CD4-positive, alpha-beta T cell treated with Interleukin-12 subunit alpha and Interleukin-12 subunit beta, for 1 hour (primary cell): ENCODE measurements at places on chromosomes 4 and X.

GRCh38 chrX:74104356-74105015, 199.5 kb upstream of the ZCCHC13 start:
- DNase-seq = no peak

DNA sequence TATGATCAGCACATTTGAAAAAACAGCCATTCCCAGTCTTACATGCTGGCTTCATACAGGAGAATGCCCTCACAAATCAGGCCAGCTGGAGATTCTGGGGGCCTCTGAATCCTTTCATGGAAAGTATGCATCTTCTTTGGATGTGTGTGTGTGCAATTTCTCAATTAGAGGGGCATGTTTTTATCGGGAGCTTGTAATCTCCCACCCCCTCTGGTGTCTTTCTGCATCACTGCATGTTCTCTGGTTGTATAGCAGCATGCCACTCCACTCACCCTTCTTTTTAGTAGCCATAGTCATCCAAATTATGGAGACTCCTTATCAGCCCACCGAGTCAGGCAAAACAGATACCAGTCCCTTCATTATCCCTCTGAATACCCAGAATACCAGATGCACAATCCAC, 282.2 kb upstream of the SLIT2 start:
- no peak for DNase-seq

DNA sequence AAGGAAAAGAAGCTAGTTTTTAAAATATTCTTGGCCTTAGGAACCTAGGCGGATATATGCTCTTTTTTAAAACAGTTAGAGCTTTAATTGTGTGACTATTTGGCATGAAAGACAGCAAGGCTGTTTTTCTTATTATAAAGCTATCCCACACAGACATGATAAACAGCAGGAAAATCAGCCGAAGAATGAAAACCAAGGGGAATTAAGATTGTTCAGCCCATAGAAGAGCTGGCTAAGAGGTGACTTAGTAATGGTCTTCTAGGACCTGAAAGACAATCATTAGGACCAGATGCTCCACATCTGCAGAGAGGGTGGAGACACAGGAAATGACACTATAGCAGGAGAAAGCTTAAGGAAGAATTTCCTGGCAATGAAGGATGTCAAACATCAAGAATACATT, 171.4 kb upstream of the NRK start:
- DNase-seq = no peak

DNA sequence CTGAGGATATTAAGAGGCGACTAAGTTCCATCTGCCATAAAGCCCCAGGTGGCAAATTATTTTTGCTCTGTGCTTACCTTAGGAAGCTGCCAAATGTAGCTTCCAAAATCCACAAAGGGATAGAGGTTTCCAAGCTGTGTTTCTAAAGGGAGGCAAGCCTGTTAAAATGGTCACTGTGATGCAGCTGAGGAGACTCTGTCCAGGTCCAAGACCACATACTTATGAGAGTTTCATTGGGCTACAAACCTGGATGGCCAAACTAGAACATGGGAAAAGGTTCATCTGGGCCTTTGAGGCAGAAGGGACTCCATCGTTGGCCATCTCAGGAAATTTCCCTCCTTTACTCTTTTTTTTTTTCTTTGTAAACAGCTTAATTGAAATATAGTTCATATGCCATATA, 306.9 kb upstream of the FGF13 start:
- no peak for DNase-seq

DNA sequence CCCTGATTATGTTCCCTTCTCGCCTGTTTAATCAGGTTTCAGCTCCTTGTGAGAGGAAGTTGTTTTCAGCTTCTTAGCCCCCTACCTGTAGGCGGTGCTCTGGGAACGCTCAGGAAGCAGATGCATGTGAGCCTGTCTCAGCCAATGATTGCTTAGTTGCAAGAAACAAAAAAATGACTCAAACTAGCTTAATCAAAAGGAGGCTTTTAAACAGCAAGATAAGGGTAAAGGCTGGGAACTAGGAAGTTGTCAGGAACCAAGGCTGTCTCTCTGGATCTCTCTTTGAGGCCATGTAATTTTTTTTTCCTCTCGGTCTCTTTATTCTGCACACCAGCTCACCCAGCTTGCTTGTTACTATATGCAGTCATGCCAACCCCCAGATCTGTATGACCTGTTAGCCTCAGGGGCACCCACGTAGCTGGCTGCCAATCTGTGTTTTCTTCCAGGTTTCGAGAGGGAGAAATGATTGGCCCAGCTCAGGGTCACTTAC, 109.1 kb downstream of the PTTG2 start:
- DNase-seq = peak; percentile 39

DNA sequence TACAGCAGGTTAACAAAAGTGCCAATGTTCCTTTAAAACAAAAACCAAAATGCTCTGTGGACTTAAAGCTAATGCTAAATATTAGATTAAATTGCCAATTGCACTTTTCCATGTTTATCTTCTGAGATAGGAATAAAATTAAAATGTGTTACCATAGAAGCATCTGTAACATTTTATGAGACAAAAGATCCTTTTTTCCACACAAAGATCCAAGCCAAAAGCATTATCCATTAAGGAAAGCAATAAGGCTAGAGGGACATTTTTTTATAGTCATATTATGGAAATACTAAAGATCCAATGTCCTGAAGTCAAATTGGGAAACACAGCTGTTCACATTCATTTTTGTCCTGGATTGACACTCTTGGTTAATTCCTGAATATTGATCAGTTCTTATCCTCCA, 73.6 kb downstream of the PALLD start:
- no peak for DNase-seq

- no peak for DNase-seq
Measured at GRCh38 chr4:109811707-109812106, 3.9 kb upstream of the GAR1 start.

- DNase-seq = no peak
Measured at GRCh38 chrX:5595570-5595969, 633.1 kb downstream of the NLGN4X start.

DNA sequence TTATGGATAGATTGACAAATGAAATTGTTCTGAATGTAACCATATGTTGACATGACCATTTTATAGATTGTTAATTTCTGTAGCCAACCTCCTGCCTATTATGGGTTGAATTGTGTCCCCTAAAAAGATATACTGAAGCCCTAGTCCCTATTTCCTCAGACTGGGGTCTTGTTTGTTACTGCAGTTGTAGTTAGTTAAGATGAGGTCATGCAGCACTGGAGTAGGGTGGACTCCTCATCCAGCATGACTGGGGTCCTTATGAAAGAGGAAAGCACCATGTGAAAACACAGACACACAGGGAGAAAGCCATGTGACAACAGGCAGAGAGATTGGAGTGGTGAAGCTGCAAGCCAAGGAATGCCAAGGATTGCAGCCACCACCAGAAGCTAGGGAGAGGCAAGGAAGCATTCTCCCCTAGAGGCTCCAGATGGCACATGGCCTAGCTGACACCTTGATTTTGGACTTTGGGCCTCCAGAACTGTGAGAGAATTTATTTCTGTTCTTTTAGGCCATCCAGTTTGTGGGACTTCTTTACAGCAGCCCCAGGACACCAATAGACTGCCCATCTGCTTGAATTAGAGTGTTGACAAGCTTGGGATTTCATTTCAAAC, 14.0 kb downstream of the MTM1 start:
- no peak for DNase-seq

DNA sequence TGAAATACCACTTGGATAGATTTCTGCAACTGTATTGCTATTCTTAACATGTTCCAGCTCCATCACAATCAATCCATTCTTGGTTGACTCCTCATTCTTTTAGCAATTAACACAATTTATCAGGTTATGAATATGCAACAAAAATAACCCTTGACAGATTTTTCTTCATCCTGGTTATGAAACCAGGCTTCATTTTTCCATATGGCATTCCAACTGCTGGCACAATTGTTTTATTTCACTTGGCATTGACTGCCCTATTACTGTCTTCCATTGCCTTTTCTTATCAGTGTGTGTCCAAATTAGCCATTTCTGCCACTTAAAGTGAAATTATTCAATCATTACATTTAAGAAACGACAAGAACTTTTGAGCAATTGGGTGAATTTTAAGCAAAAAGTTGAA, 388.8 kb upstream of the EPHA5 start:
- DNase-seq = no peak

GRCh38 chr4:74223801-74224200, 65.9 kb downstream of the MTHFD2L start:
- no peak for DNase-seq

GRCh38 chr4:89279385-89279784, 28.2 kb downstream of the GPRIN3 start:
- DNase-seq = no peak

GRCh38 chrX:45699158-45699557, 498.5 kb upstream of the DIPK2B start:
- DNase-seq = no peak

DNA sequence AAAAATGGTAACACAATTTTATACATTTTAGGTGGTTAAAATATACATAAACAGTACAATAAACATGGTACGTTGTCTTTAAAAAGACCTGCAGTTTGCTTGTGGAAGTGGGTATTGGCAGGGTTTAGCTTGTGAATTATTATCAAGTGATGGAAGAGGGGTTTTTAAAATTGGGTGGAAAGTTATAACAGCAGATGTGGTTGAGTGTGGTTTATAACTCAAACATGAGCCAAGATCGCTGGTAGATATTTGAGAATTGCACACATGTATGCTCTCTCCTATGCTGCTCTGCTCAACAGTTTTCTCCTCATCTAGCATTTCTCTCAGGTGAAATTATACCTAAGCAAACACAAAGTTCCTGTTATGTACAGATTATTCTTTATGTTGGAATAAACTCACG, 14.0 kb downstream of the EPGN start:
- DNase-seq = no peak

DNA sequence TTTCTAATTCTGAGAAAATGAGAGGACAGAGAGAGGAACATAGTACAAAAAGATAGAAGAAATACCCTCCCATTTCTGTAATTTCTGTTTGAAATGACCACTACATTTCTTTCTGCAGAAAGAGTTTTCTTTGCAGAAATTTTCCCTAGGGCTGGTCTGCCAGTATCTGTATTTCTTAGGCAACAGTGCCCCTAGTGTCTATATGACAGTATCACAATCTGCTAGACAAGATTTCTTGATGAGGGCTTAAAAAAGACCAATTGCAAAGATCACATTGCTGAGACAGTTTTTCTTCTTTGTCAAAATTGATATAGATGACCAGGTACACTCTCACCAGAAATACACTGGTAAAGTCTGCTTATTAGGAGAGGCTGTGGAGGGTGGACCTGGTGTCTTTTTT, 81.0 kb upstream of the ZDHHC15 start:
- peak; percentile 27 for DNase-seq

DNA sequence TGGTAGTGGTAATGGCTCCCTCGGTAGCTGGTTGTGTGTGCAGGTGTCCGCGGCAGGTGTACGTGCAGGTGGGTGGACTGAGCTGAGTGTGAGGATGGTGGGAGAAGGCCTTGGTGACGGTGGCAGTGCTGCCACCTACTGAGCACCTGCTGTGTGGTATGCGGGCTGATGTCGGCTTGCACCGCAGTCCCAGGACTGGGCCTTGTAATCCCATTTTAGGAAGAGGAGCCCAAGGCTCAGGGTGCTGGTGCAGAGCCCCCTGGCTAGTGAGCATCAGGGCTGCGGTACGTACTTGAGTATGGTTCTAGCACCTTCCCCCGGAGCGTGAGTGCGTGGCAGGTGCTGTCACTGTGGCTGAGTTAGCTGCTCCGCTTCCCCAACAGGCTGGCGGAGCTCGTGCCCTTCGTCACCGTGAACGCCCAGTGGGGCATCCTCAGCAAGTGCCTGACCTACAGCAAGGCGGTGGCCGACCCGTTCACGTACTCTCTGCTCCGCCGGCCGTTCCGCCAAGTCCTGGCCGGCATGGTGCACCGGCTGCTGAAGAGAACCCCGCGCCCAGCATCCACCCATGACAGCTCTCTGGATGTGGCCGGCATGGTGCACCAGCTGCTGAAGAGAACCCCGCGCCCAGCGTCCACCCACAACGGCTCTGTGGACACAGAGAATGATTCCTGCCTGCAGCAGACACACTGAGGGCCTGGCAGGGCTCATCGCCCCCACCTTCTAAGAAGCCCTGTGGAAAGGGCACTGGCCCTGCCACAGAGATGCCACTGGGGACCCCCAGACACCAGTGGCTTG, 5.7 kb upstream of the CPZ start:
- DNase-seq = no peak

GRCh38 chr4:89369581-89369980, 62.0 kb upstream of the GPRIN3 start:
- no peak for DNase-seq

- no peak for DNase-seq
Measured at GRCh38 chr4:169175476-169175875, 95.3 kb downstream of the SH3RF1 start.

GRCh38 chrX:144006811-144007210, 122.9 kb downstream of the UBE2NL start:
- no peak for DNase-seq

DNA sequence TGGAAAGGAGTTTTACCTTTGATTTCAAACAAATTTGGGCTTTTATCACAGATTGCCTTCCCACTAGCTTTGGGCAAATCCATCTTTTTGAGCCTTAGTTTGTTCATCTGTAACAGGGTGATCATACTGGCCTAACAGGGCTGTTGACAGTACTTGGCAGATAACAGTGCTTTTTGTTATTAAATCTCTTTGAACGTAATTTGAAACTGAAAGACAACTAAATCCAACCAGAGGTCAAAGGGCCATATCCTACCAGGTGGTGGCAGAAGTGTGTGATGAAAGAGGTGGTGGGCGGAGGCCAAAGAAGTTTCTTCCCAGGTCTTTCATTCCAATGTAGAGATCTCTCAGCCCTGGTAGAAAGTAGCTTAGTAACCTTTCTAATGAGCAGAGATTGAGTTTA, 35.2 kb upstream of the TADA2B start:
- no peak for DNase-seq

GRCh38 chrX:79408623-79409322, 41.6 kb upstream of the ITM2A start:
- DNase-seq = peak; percentile 8
